Pulmonary artery endothelial cell (primary cell): ENCODE measurements at places on chromosomes 1 and 21. TPM values are rescaled to one million over a fixed set of nuclear protein-coding genes. Genes with fewer than 3 reads are reported as not detected.

GRCh38 chr1:116099379-116099778, 11.8 kb upstream of the MAB21L3 start:
- no peak for DNase-seq

DNA sequence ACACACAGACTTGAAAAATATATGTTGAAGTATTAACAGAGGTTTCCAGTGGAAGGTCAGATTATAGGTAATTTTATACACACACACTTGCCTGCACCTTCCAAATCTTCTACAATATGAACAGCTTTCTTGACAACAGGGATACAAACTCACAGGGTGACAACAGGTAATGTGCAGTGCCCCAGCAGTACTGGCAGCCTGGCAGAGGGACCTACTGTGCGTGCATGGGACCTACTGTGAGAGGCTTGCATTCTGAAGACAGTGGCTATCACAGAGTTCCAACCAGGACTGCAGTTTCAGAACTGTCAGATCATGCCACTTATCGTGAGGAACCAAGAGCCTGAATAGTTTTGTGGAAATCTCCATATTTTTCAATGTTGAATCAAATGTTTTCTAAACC, 3.8 kb downstream of the SCYL3 start:
- DNase-seq: no peak

- peak; percentile 92 for DNase-seq
These were observed 38.3 kb downstream of the ECE1 start for GRCh38 chr1:21251773-21252471.

Gene FCGR1A
- total RNA-seq: not detected in 2 replicates

Gene DNAI4
- 2.5 and 3.6 TPM in 2 replicates for total RNA-seq

Gene HORMAD1
- 0.04 TPM in 1 of 2 replicates, not detected in the other for total RNA-seq

Gene ANGPTL3
- not detected in 2 replicates for total RNA-seq

- no peak for DNase-seq
These were observed 683 bp upstream of the EFNA4 start for GRCh38 chr1:155062702-155063411.

Gene ACKR1
- 0.86 TPM in 1 of 2 replicates, not detected in the other for total RNA-seq

GRCh38 chr1:100239961-100240360, 9.7 kb downstream of the DBT start:
- DNase-seq: no peak

- DNase-seq: no peak
These were observed 18.0 kb downstream of the NTPCR start for GRCh38 chr1:232968391-232968790.

- DNase-seq: peak; percentile 83
These were observed 207.4 kb downstream of the APP start for GRCh38 chr21:25963181-25963580.

DNA sequence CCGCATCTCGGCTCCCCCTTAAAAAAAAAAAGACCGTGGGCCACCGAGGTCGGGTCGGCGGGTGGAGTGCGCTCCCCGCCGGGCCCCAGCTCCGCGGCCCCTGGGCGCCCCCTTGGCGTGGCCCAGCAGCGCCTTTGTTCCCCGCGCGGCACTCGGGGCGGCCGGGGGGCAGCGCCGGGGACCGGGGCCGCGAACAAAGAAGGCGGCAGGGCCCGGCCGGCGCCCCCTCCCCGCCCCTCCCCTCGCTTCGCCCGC, 571 bp downstream of the MARCKSL1 start:
- DNase-seq: no peak

Gene TSPEAR
- total RNA-seq: not detected in 2 replicates

- no peak for DNase-seq
These were observed 18.4 kb upstream of the TSPAN2 start for GRCh38 chr1:115107516-115108260.

DNA sequence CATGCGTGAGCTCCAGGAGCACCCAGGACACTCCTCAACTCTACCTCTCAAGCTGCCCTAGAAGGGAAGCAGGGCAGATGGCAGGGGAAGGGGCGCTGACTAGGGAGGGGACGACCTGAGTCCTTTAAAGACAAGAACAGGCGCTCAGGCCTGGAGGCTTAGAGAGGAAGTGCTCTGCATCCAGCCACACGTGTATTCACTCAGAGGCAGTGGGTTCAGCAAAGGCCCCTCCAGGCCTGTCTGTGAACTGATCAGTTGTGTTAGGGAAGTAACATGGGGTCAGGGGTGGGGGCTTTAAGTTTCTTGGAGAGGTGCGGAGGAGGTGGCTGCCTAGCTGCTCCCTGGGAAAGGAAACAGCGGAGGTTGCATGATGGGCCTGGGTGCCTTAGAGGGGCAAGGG, 37.1 kb upstream of the ARF1 start:
- no peak for DNase-seq

- DNase-seq: no peak
These were observed 98.4 kb upstream of the TNR start for GRCh38 chr1:175841738-175842187.

DNA sequence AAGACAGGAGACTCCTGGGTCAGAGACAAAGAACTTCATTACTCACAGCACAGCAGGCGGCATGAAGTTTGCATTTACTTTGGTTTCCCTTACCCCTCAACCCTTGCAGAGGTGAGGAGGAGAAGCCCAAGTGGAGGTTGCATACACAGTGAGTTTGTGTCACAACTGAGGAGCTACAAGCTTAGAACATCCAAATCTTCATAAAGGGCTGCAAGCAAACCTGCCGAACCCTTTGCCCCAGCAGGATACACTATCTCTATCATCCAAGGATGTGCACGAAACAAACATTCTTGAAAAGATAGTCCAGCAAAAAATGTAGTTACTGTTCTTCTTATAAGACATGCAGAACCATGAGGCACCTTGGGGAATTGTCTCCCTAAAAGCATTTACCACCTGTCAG, 493.5 kb downstream of the SETD4 start:
- DNase-seq: no peak

- no peak for DNase-seq
These were observed 302.2 kb upstream of the ESRRG start for GRCh38 chr1:217025381-217025780.

GRCh38 chr1:45410850-45411509, 70.7 kb upstream of the MUTYH start:
- no peak for DNase-seq

DNA sequence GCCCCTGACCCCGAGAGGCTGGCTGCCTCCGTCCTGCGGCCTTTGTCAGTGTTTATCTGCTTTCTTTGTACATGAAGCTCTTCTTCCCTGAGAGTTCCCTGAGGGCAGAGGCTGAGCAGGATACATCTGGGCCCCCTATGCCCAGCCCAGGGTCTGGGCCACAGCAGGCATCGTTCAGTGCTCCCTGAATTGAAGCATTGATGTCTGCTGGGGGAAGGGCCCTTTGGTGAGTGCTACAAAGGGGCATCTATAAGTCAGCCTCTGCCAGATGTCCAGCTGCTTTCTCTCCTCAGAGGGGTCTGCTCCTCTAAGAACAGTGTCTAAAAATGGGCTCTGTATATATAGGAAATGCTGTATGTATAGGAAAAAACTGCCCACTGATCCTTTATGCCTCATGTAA, 2.1 kb downstream of the HEYL start:
- no peak for DNase-seq

- DNase-seq: no peak
These were observed 12.3 kb downstream of the ATG4C start for GRCh38 chr1:62796221-62796620.

DNA sequence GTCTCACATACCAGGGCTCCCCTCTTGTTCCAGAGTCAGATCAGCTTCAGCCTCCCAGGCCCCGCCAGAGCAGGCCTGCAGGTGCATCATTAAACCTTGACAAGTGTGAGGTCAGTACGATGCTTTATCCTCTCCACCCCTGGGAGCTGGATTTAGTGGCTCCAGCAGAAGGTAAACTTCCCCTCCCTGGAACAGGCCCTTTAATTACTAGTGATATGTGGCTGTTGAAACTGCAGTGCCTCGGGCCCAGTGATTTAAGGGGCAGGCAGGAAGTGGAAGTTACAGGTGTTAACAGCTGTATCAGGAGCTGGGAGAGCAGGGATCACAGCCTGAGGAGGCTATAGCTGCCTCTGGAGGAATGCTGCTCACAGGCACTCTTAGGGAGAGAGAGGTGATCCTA, 132.4 kb upstream of the KLHDC7A start:
- DNase-seq: no peak

- DNase-seq: peak; percentile 4
These were observed 95.4 kb downstream of the RNF220 start for GRCh38 chr1:44500181-44501046.

GRCh38 chr1:33358114-33358794, 37.4 kb upstream of the A3GALT2 start:
- DNase-seq: no peak

Gene SPRR1B
- not detected in 2 replicates for total RNA-seq

GRCh38 chr1:6956488-6957159, 171.4 kb downstream of the CAMTA1 start:
- no peak for DNase-seq

- DNase-seq: no peak
These were observed 146.5 kb downstream of the PDE4B start for GRCh38 chr1:65939191-65939590.

DNA sequence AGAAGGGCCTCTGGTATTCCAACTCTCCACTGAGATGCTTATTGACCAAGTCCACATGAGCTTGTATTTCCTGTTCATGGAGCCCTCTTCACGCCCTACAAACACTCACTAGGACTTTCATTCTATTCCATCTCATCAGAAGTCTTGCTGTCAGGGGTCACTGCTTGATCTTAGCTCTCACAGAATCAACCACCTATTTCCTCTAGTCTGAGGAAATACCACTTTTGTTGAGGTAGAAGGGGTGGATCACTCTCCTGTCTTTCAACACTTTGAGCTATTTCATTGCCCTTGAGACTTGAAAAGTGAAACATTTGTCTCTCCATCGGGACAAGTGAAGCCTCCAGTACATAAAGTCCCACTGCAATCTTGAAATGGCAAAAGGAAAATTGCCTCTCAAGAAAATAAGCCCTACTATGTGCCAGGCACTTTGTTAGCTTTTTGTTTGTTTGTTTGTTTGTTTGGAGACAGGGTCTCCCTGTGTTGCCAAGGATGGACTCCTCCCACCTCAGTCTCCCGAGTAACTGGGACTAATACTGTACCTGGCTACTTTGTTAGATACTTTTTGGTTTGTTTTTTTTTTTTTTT, 19.8 kb upstream of the FAM110D start:
- no peak for DNase-seq

Gene KRTAP11-1
- not detected in 2 replicates for total RNA-seq

- DNase-seq: peak; percentile 26
These were observed 124.9 kb upstream of the IFFO2 start for GRCh38 chr1:19081218-19081893.
